Stromal cell of bone marrow (primary cell): ENCODE measurements at places on chromosomes 7 and 10.

DNA sequence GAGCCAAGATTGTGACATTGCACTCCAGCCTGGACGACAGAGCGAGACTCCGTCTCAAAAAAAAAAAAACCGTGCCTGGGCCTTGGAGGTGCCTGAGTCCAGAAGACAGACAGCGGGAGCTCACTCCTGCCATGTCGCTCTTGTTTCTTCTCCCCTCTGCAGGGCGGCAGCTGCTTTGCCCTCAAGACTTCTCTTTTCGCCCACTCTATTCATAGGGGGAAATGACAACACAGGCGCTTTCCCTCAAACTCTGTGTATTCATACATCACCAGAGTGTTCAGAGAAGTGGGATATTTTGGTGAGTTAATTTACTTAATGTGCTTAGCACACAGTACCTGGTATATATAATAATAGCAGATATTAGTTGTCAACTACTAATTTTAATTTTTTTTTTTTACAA is 44.5 kb downstream of the FOXK1 start:
- no peak for DNase-seq

- no peak for DNase-seq
These were observed 26.4 kb downstream of the ZNRF2 start for GRCh38 chr7:30310674-30311362.

GRCh38 chr10:17427666-17428350 is 26.6 kb downstream of the ST8SIA6 start:
- no peak for DNase-seq

DNA sequence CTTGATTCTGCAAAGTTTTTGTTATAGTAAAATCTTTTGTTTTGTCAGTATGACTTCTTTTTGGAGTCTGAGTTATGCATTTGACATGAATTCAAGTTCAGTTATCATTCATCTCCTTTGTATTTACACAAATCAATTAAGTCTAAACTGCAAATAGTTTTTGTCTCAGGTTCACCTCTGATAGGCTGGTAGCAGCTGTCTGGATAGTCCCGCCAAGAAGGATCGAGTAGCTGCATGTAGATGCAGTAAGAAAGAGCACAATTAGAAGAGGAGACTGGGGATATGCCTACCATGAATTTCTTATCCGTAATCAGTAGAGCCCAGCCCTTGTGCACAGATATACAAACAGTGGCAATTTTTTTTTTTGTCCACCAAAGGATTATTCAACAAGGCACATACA is 392.5 kb upstream of the ETV1 start:
- no peak for DNase-seq

GRCh38 chr10:104541820-104542219 is 99.3 kb upstream of the SORCS3 start:
- no peak for DNase-seq

DNA sequence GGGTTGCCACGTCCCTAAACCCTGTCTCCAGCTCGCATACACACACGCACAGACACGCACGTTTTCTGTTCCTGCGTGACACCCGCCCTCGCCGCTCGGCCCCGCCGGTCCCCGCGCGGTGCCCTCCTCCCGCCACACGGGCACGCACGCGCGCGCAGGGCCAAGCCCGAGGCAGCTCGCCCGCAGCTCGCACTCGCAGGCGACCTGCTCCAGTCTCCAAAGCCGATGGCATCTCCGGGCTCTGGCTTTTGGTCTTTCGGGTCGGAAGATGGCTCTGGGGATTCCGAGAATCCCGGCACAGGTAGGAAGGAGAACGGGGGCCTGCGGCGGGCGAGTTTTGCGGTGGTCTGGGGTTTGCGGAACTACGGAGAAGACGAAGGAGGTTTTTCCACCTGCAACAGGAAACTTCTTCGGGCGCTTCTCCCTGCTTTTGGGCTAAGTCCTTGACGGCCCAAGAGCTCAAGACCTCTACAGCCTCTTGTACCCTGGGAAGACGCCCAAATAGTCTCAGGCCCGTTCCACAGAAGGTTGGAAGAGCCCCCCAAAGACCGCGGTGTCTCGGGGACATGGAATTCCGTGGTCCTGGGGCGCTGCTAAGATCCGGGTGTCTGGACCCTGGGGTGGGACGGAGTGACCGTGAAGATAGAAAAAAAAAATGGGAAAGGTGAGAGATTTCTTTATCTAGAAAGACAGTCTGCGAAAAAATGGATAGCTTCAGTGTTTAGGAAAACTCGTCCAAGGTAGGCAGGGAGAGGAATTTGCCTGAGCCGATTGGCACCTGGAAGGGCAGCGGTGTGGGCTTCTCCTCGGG is at the start of gene GAD2:
GAD2 (plus strand) TSS at position 190 of the 811 bp plus-strand sequence; CDS start at position 226, 36 bp downstream.
- DNase-seq: no peak

DNA sequence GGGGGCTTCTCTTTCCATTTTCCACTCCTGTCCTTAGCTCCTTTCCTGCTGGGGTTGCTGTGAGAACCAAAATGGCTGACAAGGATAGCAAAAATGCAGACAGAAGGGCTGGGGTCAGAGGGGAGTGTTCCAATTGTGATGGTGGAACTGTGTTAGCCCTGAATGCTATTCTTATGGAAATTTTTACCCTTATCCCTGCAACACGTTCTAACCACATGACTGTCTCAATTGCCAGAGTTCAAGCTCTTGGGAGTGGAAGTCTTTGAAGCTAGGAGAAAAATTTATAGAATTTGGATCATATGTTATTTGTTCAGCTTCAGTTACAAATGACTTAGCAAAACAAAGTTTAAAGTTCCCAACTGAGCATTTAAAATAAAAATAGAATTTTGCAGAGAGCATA is 134.1 kb downstream of the ADCYAP1R1 start:
- DNase-seq: no peak

DNA sequence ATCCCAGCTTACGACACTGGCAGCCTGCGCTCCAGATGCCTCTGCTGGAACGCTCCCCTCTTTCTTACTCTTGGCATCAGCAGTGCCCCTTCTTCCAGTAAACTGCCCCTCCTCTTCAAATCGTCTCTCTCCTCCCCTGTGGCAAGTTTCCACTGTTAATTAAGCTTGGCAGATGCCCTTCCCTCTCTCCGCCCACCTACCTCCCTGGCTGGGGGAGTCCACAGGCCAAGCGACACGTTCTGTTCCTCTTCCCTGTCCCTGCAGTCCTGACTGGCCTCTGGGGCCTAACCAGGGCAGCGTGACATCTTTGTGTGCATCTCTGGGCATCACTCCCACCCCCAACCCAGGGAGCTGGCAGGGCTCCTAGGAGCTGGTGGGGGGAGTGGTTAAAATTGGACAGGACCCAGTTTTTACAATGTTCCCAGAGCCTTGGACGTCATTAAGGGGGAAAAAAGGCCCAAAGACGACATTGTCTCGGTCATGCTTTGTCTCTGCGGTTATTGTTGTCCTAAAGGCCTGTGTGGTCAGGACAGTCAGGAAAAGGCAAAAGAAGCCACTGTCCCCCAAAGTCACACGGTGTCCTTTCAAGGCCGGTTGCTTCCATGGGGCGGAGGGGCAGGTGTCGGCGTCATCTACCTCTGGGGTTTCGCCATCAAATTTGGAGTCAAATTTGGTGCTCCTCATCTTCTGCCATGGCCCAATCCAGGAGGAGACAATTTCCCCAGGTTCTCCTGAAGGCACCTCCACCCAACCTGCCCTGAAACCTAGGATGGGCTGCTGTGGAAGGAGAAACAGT is 54.2 kb downstream of the DLG5 start:
- DNase-seq: no peak

- no peak for DNase-seq
These were observed 216.2 kb downstream of the KIAA1217 start for GRCh38 chr10:24425151-24425550.

- peak; percentile 27 for DNase-seq
These were observed 311.2 kb upstream of the GNAI1 start for GRCh38 chr7:79823246-79823951.

DNA sequence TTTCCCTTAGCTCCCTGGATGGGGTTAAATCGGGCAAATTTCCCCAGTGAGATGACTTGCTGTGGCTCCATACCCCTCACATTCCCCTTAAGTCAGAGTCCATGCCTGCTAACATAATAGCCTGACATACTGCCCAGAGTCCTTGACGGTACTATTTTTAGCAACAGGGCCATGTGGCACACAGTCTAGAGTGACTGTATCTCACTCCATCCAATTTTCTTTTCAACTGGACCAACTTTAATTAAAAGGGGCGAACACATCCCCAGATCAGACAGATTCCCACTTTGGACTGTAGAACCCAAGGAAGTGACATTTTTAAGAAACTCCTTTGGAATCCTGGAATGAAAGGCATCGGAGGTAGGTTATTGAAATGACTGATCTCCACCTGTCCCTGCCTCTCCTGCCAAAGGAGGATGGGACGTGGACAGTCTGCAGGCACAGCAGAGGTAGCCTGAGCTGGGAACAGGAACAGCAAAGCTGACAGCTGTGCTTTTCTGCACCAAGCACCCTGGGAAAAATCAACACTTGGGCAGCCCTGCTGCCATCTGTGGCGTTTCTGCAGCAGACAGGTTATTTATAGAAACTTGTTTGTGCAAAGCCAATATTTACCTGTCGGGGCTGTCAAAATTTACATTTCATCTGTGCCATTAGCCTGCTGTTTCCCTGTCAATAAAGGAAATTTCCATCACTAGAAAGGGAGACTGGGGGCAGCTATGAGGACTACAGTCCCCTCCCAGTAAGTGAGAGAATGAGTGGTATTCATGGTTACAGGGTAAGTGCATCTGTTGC is 221.5 kb upstream of the AOAH start:
- DNase-seq: no peak

DNA sequence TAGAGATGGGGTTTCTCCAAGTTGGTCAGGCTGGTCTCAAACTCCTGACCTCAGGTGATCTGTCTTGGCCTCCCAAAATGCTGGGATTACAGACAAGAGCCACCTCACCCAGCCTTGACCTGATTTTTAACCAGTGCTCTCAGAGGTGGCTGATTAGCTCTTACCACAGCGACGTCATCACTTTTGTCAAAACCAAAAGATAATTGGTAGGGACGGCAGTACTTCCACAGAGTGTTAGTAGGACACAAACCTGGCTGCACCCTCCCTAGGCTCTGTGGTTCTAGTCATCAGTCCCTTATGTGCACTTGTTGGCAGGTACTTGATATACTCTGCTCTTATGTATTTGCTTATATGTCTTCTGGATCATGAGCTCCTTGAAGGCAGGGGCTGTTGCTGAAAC is 74.0 kb downstream of the GPR141 start:
- DNase-seq: no peak

DNA sequence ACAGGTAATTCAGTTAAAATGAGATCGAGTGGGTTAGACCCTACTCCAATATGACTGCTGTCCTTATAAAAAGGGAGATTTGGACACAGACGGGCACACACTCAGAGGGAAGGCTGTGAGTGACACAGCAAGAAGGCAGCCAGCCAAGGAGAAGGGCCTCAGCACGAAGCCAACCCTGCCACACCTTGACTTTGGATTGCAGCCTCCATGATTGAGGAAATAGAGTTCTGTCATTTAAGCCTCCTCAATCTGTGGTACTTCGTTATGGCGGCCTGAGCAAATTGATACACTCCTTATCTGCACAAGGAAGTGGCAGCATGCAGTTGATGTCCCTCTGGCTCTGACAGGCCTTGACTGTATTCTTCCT is 43.8 kb downstream of the SH2D4B start:
- no peak for DNase-seq

DNA sequence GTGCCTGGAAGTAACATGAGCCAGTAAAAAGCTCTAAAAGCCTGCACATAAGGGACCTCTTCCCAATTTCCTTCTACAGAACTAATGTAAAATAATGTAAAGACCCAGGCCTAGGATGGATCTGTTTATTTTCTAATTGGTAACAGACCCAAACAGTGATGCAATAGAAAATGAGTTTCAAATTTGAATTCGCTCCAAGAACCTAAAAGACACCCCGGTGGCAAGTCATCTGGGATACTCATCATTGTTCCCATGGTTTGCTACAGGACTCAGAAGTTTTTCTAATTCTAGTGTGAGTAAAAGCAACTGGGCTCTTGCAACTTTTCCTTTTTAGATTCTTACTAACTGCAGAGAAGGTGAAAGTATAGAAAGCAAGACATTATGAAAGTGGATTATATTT is 271.3 kb upstream of the CACNA2D1 start:
- DNase-seq: no peak

GRCh38 chr10:86730227-86730626 is 26.2 kb upstream of the BMPR1A start:
- DNase-seq: no peak

- no peak for DNase-seq
These were observed 233.6 kb downstream of the PRPF18 start for GRCh38 chr10:13820119-13820963.

- DNase-seq: no peak
These were observed 145.7 kb downstream of the C10orf105 start for GRCh38 chr10:71573562-71574518.

DNA sequence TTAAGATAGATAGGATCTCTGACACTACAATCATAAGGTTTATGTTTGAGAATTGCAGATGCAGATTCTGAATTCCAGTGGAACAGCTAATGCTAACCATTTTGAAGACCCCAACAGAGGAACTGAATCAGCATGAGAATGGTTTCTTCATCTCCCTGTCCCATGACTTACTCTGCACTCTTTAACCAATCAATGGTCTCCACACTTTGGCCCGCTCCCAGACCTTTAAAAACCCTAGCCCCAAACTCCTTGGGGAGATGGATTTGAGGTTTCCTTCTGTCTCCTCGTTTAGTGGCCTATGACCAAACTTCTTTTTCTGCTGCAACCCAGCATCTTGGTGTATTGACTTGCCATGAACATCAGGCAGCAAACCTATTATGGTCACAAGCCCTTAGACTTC is 804.9 kb downstream of the LRMDA start:
- peak; percentile 37 for DNase-seq

GRCh38 chr7:155648752-155649339 is 4.4 kb downstream of the RBM33 start:
- no peak for DNase-seq

- peak; percentile 88 for DNase-seq
These were observed 23.7 kb downstream of the EPHB4 start for GRCh38 chr7:100803398-100804161.

GRCh38 chr10:132095403-132096113 is 29.8 kb downstream of the JAKMIP3 start:
- no peak for DNase-seq

- peak; percentile 96 for DNase-seq
These were observed 171.1 kb upstream of the PHF14 start for GRCh38 chr7:10802526-10802925.

GRCh38 chr10:48671914-48672595 is 12.6 kb upstream of the WDFY4 start:
- no peak for DNase-seq

DNA sequence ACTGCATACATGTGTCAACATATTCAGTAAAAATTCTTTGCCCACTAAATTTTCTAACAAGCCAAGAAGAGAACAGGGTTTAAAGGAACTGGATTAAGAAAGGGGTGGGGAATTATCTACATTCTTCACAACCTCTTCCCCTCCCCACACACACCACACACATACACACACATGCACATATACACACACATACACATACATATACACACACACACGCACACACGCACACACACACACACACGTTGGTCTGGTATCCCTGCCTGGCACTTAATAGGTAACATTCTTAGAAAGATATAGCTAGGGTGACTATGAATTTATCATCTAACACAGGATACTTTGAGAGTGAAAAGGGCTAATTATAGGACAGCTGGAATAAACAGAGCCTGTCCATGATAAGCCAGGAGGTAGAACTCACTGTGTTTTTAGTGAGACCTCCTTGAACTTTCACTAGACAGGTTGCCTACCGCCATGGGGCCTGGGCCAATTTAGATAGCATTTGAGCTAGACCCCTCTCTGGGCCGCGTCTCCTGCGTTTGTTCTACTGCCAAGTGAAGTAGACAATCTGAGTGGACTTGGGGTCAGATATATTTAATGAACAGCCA is 33.1 kb upstream of the EPC1 start:
- no peak for DNase-seq
